ENCODE measurements at places on chromosomes 2 and 18.

DNA sequence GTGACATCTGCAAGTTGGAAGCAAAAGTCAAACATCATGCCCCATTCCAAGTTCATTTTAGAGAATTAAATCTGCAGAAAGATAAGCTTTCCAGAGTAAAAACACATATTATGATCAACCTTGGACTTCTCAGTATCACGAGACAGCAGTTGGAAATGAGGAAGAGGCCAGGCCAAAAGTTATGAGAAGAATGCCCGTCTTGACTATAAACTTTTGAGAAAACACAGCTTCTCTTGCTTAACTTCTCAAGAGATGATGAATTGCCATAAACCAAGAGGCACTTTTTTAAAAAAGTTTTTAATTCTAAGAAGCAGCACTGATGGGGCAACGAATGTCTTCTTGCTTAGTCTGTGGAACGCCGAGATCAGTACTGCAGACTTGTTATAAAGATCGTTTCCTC is 52.6 kb upstream of the NFU1 start:
- no peak for DNase-seq

DNA sequence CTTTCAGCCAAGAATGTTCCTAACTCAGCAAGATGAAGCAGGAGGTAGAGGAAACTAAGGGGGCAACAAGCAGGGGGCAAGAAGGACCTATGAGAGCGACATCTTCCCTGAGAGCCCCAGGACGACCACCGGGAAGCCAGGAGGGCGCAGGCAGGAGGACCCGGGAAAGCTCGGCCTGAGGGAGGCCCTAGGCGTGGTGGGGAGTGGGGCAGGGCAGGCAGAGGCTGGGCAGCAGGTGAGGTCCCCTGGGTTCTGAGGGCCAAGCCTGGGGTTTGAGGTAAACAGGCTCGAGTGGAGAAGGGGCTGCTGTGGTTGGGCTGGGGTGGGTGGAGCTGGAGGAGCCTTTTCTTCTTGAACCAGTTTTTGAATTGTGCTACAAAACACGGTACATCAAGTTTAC is 1.3 kb upstream of the ALPI start:
- DNase-seq = no peak

GRCh38 chr18:74456349-74457042 is 612 bp downstream of the DIPK1C start:
- DNase-seq = no peak

DNA sequence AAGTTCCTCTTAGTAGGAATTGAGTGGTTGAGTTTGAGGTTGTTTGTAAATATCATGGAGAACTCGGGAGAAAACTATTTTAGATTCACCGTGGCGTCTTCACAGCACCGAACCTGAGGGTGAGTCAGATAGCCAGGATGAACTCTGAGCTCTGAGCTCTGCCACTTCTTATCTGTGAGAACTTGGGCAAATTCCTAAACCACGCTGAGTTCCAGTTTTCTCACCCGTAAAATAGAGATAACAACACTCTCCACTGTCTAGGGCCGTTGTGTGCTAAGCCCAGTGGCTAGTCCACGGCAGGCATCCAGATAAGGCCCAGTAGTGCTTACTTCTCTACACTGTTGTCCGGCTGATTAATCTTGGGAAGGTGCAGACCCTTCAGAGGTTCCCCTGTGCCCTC is 7.0 kb downstream of the KIF5C start:
- DNase-seq = no peak

GRCh38 chr2:183991968-183992367 is 606.4 kb upstream of the ZNF804A start:
- DNase-seq = no peak

DNA sequence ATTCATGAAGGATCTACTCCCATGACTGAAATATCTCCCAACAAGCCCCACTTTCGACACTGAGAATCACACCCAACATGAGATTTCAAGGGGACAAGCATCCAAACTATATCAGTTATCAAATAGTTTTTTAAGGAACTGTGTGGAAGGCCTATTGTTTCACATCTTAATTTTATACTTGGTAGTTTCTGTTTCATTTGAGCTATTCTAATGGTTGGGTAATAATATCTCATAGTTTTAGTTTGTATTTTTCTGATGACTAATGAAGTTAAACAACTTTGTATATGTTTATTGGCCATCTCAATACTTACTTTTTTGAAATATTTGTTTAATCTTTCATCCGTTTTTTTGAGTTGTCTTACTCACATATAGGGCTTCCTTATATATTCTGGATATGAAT is 135.0 kb downstream of the SCG2 start:
- no peak for DNase-seq

- DNase-seq = no peak
Measured at GRCh38 chr2:6325616-6326015, 540.1 kb downstream of the CMPK2 start.

DNA sequence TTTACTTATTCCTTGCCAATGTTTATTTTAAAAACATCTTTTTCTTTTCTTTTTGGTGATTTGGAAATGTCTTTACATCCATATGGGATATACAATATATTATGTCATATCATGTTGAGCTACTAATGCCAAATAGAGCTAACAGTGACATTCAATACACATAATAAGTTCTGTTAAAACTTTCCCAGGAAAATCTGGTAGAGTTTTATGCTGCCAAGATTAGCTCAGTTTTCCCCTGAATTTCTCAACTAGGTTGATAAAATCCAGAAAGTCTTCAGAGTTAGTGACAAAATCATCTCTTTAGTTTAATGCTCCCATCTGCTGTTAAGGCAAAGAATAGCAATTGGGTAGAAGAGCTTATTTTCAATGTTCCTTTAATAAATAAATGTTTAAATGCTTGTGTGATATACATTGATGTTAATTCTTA is 9.9 kb downstream of the COL3A1 start:
- DNase-seq = no peak

DNA sequence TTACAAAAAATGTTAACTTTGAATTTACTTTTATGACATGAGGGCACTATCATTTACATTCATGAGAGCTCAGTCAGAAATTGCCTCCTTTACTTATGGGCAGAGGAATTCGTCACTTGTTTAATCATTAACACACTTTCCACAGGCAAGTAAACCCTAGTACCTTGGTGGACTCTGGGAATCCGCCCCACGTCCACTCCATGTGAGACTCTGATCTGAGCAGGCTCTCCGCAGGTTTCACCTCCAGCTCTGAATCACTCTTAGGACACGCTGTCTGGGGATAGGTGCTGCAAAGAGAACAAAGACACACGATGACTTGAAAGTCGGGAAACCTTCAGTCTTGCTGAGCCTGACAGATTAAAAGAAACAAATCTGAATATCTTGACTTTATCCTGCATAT is 73.6 kb downstream of the LPIN2 start:
- peak; percentile 34 for DNase-seq

GRCh38 chr2:203690117-203690431 is 16.4 kb upstream of the CD28 start:
- no peak for DNase-seq

DNA sequence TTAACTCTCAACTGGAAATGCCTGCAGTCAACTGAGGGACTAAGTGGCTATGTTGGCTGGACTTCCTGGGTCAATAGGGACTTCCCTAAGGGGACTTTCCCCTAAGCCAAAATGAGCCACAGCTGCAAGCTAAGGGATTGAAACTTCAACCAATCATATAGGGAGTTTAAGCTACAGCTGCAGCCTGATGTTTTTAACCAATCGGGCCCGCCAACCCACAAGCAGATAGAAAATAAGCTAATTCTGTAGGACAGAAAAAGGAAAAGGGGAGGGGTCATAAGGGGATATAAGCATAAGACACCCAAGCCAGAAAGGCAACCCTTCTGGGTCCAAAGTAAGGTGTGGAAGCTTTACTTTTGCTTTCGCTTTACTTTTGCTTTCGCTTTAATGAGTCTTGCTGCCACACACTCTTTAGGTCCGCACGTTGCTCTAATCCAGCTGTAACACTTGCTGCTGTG is 927.5 kb downstream of the ERBB4 start:
- DNase-seq = no peak

Measured in lung (tissue), 17 donors.